ENCODE measurements at places on chromosomes 4 and X.

- no peak for DNase-seq
Observed at GRCh38 chr4:101651778-101652177, 138.8 kb upstream of the BANK1 start.

GRCh38 chr4:76545226-76545884 lies 110.3 kb downstream of the SHROOM3 start:
- no peak for DNase-seq

DNA sequence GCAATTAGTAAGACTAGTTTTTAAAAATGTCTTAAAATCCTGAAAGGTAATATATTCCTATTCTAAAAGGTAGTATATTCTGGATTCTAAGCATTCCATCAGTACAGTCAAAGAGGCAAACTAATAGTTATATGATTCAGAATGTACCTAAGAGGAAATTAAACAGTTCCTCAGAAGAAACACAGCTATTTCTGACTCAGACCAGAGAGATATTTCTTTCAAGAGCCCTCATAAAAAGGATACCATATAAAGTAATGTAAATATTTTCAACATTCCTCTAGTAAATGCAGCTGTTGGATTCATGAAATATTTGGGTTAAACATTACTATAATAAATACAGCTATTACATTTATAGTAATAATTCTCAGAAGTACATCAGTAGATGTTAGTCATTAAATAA lies 358.3 kb downstream of the MAGEB5 start:
- DNase-seq, result no peak

DNA sequence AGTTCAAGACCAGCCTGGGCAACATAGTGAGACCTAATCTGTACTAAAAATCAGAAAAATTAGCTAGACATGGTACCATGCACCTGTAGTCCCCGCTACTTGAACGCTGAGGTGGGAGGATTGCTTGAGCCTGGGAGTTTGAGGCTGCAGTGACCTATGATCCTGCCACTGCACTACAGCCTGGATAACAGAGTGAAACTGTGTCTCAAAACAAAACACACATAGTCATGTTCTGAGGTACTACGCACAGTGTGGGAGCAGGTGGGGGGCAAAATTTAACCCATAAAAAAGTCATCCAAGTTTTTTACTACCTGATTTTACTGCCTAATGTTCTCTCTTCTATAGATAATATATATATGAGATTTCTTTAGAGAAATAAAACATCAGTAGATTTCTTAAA lies 28.4 kb downstream of the HSPA4L start:
- DNase-seq, result no peak

GRCh38 chr4:112516471-112517066 lies 589 bp upstream of the NEUROG2 start:
- DNase-seq, result no peak

DNA sequence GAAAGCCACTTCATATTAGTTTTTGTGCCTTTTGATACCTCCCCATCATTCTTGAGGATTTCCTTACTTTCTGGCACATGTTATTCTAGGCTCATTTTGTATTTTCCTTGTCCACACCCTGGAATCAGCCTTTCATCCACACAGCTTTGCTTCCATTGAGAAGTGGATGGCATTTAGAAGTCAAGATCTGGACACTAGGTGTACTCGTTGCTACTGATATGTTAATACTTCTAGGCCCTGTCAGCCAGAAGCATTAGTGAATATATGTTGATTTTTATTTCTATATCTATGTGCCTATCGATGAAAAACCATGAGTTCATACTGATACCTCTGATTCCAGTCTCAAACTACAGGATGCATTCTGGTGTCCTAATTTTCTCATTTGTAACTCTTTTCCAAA lies 73.2 kb downstream of the ARHGAP24 start:
- no peak for DNase-seq
